ENCODE measurements at places on chromosomes 2 and 18. TPM values are rescaled to one million over a fixed set of nuclear protein-coding genes. Genes with fewer than 3 reads are reported as not detected.
A peak's percentile ranks its signal among the peaks of the same experiment; 100 is the strongest.

EVA1A gene
- 1.1 TPM for total RNA-seq

CDH19 gene
- 8.9 TPM for total RNA-seq

SH3RF3 gene
- 61.7 TPM for total RNA-seq

ACKR3 gene
- total RNA-seq = 68.8 TPM

REG3G gene
- total RNA-seq = not detected

DNPEP gene
- 51.2 TPM for total RNA-seq

TEKT4 gene
- total RNA-seq = not detected

CFC1 gene
- not detected for total RNA-seq

PPP1R1C gene
- total RNA-seq = not detected

TRPM8 gene
- total RNA-seq = not detected

DNA sequence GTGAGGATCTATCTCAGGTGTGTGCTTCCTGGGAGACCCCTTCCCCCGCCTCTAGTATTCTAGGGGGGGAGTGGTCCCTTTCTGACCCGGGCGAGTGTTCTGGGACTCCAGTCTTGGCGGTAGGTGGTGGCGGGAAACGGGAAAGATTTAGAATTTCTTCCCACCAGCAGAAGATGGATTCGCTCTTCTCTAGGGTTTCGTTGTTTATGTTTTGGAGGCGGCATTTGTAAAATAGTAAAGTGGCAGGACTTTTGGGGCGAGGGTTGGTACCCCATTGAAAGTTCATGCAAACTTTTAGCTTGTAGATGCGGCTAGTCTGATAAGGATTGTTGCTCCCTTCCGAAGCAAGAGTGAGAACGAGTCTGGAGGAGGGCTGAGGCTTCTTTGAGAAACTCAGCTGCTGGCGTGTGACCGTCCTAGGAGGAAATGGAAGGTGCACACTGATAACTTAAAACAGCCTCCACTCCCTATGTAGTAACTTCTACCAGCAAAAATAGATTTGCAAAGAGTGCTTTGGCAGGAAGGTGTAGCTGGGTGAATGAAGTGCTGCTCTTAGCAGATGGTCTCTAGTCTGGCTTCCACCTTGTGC, 412 bp downstream of the GPD2 start:
- H3K27ac ChIP-seq = peak overlapping the region; percentile 98
- H3K4me3 ChIP-seq = peak overlapping the region; percentile 93
- DNase-seq = no peak
- no peaks in the 10 kb centered on the region for H3K27me3 ChIP-seq
- no peaks in the 10 kb centered on the region for H3K36me3 ChIP-seq
- peaks cover 17% of the 10 kb centered on the region for H3K4me1 ChIP-seq

DNA sequence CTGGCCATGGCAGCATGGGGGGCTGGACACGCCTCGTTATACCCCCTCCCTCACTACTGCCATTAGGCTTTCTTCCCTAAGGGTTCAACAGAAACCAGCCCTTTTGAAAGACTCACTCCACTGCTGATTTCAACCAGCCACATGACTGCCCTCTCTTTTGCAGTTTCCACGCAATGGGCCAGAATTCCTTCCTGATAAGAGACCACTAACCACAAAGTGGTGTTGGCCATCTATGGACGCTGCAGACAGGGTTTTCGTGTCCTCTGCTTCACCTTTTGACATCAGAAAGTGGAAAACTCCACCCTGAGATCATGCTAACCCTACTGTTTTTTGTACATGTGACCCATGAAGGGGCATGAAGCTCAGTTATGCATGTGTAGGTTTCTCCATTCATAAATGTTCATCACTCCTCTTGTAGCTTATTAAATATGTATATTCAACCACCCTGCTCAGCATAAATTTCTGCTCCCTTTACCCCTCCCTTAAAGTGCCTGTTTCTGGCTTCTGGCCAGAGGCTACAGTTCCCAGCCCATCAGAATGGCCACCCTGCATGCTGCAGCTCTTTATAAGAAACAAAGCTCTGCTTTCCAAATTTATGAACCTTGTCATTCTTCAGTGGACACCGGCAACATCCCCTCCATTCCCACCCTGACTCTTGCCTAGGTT, 106.6 kb upstream of the MSH6 start:
- H3K4me1 ChIP-seq = no peaks in the 10 kb centered on the region
- H3K4me3 ChIP-seq = no peak overlapping the region
- no peak overlapping the region for H3K27ac ChIP-seq
- DNase-seq = no peak
- no peaks in the 10 kb centered on the region for H3K36me3 ChIP-seq

GRCh38 chr2:58449286-58450010, 208.3 kb upstream of the FANCL start:
- no peak overlapping the region for H3K4me3 ChIP-seq
- no peaks in the 10 kb centered on the region for H3K36me3 ChIP-seq
- H3K27me3 ChIP-seq = no peaks in the 10 kb centered on the region
- H3K27ac ChIP-seq = no peak overlapping the region

- no peaks in the 10 kb centered on the region for H3K36me3 ChIP-seq
- H3K27me3 ChIP-seq = no peaks in the 10 kb centered on the region
- no peak overlapping the region for H3K27ac ChIP-seq
- no peaks in the 10 kb centered on the region for H3K4me1 ChIP-seq
- DNase-seq = no peak
Observed at GRCh38 chr2:98985905-98986666, 50.1 kb upstream of the CRACDL start.

GRCh38 chr2:177689623-177690022, 297.1 kb downstream of the AGPS start:
- no peaks in the 10 kb centered on the region for H3K27me3 ChIP-seq
- H3K4me3 ChIP-seq = no peak overlapping the region
- no peak overlapping the region for H3K27ac ChIP-seq
- no peak for DNase-seq
- no peaks in the 10 kb centered on the region for H3K4me1 ChIP-seq
- H3K36me3 ChIP-seq = no peaks in the 10 kb centered on the region

DNA sequence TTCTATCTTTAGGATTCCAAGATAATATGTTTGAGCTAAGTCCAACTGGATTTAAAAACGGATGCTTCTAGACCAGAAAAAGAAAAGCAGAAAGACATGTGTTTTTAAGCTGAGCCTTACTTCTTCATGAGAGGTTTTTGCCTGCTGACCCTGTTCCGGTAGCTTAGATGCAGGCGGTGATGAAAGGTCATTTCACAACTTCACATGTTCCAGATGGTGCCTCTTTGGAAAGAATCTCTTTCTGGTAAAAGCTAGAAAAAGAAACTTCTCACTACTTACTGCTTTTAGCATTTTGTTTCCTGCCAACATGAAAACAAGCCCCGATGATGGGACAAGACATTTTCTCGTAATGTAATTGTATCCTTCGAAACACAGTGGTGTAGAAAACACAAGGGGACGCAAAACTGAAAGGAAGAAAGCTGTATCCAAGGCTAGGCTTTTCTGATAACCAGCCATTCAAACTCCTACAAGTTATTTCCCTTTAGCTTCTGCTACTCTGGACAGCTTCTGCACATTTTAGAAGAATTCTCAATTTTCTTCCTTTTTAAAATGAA, 407.3 kb upstream of the LYPD1 start:
- no peak overlapping the region for H3K4me3 ChIP-seq
- H3K36me3 ChIP-seq = no peaks in the 10 kb centered on the region
- no peaks in the 10 kb centered on the region for H3K4me1 ChIP-seq
- no peaks in the 10 kb centered on the region for H3K27me3 ChIP-seq

DNA sequence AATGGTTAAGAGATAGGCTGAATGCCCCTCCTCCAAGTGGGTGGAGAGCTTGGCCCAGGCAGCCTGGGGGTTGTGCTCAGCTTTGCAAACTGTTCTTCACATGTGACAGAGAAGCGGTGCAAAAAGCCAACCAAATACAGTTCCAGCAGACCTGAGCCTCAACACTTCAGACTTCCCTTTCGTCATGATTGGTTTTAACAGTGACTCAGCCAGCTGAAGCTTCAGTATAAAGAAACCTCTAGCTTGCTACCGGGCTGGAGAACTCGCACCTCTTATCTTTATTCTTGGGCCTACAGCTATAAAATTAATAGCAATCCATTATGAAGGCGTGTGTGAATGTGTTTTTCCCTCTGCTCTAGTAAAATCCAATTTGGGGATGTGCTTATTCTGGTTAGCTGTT, 20.0 kb downstream of the SETBP1 start:
- H3K4me3 ChIP-seq = peak overlapping the region; percentile 30
- no peaks in the 10 kb centered on the region for H3K36me3 ChIP-seq
- DNase-seq = no peak
- H3K27ac ChIP-seq = peak overlapping the region; percentile 63
- H3K4me1 ChIP-seq = peaks cover 32% of the 10 kb centered on the region
- H3K27me3 ChIP-seq = no peaks in the 10 kb centered on the region

DNA sequence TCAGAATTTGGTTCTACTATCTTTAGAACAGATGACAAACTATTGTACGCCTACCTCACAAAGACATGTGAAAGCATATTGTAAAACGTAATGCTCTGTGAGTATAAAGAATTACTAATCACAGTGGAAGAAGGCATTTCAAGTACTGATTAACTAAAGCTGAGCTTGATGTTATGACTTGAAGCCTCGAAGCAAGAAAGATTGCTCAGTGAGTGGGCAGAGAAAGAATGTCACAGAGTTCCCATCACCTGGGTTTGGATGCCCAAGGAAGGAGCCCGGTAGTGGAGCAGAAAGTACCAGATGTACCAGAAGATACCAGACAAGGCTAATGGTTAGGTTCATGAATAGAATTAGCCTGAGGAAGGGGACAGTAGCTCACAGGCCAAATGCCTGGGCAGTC, 39.5 kb upstream of the FAM110C start:
- no peak overlapping the region for H3K27ac ChIP-seq
- H3K4me3 ChIP-seq = no peak overlapping the region
- H3K4me1 ChIP-seq = no peaks in the 10 kb centered on the region
- no peaks in the 10 kb centered on the region for H3K36me3 ChIP-seq
- no peak for DNase-seq

DNA sequence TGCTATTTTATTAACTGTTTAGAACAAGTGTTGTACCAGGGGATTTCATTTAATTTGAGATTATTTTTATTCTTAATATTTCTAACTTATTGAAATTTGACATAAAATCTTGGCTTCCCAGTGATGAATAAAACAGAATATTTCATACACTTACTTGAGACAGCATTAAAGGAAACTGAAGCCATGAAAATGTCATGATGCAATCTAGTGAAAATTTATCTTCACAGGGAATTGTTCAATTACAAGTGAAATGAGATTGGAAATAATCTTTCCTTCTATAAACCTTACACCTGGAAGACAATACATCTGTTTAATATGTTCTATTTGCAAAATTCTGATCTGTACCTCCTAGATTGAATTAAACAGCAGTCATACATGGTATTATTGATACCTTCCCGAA, 511.0 kb upstream of the CDH7 start:
- no peak for DNase-seq
- no peak overlapping the region for H3K27ac ChIP-seq
- H3K4me3 ChIP-seq = no peak overlapping the region
- no peaks in the 10 kb centered on the region for H3K4me1 ChIP-seq

DNA sequence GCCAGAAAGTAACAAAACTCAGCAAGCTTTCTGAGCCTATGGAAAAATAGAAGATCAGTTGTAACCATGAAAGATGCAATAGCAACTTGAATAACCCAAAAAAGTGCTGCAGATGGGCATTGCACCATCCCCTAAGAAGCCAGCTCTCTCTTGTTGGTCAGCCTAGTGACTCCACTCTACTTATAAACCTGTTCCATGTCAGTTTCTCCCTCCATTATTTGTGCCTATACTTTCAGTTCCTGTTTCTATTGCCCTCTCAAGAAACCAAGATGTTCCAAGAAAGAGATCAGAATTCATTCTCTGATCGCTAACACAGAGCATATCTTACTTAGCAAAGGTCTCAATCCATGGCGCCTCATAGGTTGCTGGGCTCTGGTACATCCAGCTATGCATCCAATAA, 170.3 kb upstream of the MAP2 start:
- DNase-seq = no peak
- H3K4me1 ChIP-seq = no peaks in the 10 kb centered on the region
- H3K27me3 ChIP-seq = no peaks in the 10 kb centered on the region
- H3K27ac ChIP-seq = no peak overlapping the region
- H3K4me3 ChIP-seq = no peak overlapping the region

DNA sequence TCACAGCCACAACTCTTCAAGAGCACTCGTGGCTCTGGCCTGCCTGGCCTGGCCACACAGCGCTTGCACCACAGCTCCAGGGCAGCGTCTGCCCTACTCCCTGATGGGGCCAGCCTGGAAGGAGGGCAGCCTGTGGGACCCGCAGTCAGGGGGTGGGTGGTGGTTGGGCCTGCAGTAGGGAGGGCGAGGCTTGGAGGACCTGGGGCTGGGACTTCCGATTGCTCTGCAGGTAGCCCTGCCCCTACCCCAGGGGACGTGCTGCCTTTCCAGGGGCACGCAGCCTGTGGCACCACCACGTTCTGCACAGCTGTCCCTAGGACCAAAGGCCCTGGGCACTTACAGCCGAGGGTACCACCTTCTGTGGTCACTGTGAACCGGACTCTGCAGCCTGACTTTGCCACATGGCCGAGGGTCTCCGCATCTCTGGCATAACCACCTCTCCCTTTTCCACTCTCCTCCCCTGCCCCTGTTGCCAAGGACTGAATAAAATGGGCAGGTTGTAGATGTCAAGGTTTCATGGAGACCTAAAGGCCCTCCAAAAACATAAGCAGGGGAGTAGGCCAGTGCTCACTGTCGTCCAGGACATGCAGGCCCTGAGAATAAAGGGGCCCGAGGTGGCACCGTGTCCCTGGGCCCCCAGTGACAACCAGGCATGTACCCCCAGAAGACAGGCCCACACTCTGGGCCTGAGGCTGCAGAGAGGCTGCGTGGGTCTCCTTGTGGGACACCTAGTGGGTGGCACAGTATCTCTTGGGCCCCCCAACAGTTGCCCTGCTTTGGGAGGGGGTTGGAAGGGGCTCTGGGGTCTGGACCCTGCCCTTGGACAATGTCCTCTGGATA, 87.3 kb downstream of the INHBB start:
- no peak overlapping the region for H3K4me3 ChIP-seq
- DNase-seq = no peak
- H3K4me1 ChIP-seq = peaks cover 5% of the 10 kb centered on the region
- H3K27ac ChIP-seq = no peak overlapping the region
- no peaks in the 10 kb centered on the region for H3K27me3 ChIP-seq
- no peaks in the 10 kb centered on the region for H3K36me3 ChIP-seq

DNA sequence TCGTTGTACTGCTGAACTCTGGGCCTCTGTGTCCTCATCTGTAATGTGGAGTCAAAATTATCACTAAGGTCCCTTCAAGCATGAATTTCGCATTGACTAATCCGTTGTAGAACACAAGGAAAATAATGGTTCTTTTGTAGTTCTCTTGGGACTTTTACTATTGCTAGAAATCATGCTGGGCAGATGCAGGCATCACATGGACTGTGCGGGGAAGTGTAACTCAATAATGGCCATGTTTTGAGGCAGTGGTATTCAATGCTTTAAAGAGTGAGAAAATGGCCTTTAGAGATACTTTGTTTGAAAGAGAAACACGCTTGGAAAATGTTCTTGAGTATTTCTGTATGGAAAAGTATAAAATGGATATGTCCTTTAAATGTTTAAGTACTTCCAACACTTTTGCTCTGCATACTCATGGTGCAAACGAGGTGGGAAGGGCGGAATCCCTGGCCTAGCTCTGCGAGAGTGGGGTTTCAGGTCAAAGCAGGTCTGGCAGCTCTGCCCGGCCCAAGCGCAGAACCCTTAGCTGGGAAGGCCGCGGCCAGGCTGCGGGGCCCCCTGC, 117.3 kb upstream of the MSTN start:
- H3K36me3 ChIP-seq = no peaks in the 10 kb centered on the region
- peak overlapping the region; percentile 90 for H3K4me3 ChIP-seq
- H3K27ac ChIP-seq = peak overlapping the region; percentile 95
- H3K27me3 ChIP-seq = no peaks in the 10 kb centered on the region
- DNase-seq = no peak

- no peaks in the 10 kb centered on the region for H3K4me1 ChIP-seq
- H3K27me3 ChIP-seq = no peaks in the 10 kb centered on the region
Observed at GRCh38 chr2:121051311-121051710, 233.7 kb downstream of the TFCP2L1 start.

GRCh38 chr2:25000503-25001324, 29.0 kb upstream of the DNAJC27 start:
- H3K4me3 ChIP-seq = no peak overlapping the region
- no peak for DNase-seq
- no peak overlapping the region for H3K27ac ChIP-seq
- H3K27me3 ChIP-seq = no peaks in the 10 kb centered on the region
